Stimulated activated CD4-positive, alpha-beta T cell treated with anti-CD3 and anti-CD28 coated beads, TNF-alpha, amount 100 ng/mL, for 1 hour (primary cell): ENCODE measurements at places on chromosomes 7 and 10.

DNA sequence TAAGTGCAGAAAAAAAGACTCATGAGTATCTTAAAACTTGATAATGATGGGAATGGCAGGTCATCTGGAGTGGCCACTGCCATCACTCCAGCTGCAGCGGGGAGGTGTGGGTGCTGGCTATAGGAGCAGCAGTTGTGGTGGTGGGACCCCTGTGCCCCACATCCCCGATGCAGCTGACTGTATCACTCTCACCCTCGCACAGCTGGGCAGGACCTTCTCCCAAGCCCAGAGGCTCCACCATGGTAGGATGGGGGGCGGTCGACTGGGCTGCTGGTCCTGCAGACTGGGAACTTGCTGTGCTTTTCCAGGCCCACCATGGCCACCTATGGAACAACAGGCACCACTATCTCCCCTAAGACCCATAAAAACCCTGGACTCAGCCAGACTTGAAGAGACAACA, 844.4 kb downstream of the SORCS1 start:
- no peak for DNase-seq

DNA sequence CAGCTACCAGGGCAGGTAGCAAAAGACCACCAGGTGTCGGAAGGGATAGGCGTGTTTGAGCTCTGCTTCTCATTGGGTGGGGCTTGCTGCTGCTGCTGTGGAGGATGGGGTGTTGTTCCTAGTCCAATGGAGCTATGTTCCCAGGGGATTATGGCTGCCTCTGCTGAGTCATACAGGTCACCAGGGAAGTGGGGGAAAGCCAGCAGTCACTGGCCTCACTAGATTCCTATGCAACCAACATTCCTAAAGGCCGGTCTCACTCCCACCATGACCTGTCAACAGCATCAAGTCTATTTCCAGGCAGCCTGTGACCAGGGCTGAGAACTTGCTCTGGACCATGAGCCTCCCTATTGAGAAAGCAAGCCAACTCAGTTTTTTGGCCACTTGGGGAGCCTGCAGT, 1160.8 kb downstream of the REEP3 start:
- no peak for DNase-seq

GRCh38 chr7:101390901-101391301, 28.2 kb downstream of the COL26A1 start:
- no peak for DNase-seq

- DNase-seq: no peak
These were observed 13.5 kb upstream of the GPR85 start for GRCh38 chr7:113100121-113100603.
